ENCODE measurements at places on chromosomes 16 and 17.

DNA sequence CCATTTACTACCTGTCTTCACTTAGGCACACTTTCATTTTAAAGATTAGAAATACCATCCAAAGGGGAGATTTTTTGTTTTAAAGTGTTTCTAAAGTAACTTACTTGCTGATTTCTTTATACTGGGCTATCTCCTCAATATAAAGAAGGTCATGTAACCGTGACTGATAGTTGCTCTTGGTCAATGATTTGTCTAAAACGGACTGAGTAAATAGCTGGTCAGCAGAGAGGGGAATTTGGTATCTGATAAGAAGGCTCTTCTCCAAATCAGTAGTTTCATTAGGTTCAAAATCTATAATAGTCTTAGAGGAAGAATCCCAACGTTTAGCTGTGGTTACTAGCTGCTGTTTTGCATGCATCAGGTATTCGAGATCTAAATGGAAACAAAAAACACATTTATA, 66.4 kb downstream of the HELZ start:
- DNase-seq: no peak

DNA sequence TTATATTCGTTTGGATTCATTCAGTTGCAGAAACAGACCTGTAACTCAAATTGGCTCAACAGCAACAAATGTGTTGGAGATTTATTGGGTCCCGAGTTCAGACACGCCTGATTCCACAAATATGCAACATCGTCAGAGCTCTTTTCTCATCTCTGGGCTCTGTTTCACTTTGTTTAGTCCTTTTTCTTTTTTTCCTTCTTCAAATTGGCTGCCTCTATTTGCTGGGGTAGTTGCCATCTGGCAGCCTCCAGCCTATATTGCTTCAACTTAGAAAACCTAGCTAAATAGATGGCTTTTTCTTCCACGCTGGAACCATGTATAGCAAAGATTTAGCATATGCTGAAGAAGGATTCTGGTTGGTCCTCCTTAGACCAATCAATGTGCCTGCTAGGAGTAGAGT, 398.5 kb downstream of the RBFOX1 start:
- DNase-seq: no peak

GRCh38 chr17:76673729-76674128, 30.2 kb upstream of the ST6GALNAC1 start:
- DNase-seq: no peak

- DNase-seq: no peak
Measured at GRCh38 chr17:68684949-68685357, 83.8 kb upstream of the FAM20A start.

DNA sequence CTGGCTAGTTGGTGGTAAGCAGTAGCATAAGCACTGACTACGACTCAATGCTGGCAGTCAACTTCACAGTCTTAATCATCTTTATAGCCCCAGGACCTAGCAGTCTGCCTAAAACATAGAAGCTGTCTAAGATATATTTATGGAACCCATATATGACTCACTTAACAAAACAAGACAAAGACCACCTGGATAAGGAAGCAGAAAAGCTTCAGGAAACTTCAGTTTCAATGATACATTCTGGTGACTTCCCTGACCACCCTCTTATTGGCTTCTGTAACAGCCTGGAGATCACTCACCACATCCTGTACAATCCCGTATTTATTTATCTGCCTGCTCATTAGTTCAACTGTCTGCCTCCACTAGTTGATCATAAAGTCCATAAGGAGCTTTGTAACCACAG, 95.5 kb downstream of the PMP22 start:
- no peak for DNase-seq

DNA sequence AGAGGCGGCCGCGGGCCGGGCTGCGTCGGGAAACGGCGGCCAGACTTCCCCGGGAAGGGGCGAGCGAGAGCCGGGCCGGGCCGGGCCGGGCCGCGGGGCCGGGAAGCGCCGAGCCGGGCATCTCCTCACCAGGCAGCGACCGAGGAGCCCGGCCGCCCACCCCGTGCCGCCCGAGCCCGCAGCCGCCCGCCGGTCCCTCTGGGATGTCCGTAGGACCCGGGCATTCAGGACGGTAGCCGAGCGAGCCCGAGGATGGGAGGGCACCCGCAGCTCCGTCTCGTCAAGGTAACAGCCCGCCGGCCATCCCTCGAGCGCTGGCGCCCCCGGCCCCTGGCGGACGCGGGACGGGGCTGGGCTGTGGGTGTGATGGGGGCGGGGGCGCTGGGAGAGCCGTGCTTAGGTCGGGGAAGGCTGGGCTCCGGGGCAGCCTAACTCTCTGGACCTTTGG, at the start of gene CRHR1:
Gene CRHR1, plus strand, starts transcription at position 28 of the 448 bp plus-strand sequence. Its CDS starts 225 bp downstream, at position 253.
- DNase-seq: no peak

GRCh38 chr17:1736348-1737281, 6.1 kb upstream of the SERPINF2 start:
- DNase-seq: no peak

- DNase-seq: no peak
Measured at GRCh38 chr17:13485327-13485726, 116.4 kb downstream of the HS3ST3A1 start.

- no peak for DNase-seq
Measured at GRCh38 chr16:67942200-67942509, 1.8 kb downstream of the LCAT start.

Data from stimulated activated CD4-positive, alpha-beta T cell treated with anti-CD3 and anti-CD28 coated beads, Interleukin-1b, Interleukin-23, amount 100 ng/mL, for 1 hour (primary cell).